ENCODE measurements at places on chromosomes 4 and X.

- DNase-seq = no peak
These were observed 11.2 kb downstream of the NEK1 start for GRCh38 chr4:169601016-169601771.

DNA sequence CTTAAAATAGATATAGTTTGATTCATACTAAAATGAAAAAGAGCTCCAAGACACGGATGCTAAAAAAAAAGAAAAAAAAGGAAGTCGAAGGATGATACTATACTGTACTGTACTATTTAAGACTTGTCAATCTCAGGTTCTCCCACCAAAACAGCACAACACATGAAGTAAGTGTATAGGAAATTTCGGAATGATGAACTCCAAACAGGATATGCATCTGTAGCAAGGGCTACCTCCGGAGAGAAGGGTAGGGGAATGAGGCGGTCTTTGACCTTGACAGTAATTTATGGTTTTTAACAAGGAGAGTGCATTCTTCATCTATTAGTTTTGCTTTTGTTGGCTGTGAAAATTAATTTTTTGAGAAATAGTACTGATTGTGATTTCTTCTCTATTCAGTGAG, 541 bp upstream of the FIP1L1 start:
- no peak for DNase-seq

DNA sequence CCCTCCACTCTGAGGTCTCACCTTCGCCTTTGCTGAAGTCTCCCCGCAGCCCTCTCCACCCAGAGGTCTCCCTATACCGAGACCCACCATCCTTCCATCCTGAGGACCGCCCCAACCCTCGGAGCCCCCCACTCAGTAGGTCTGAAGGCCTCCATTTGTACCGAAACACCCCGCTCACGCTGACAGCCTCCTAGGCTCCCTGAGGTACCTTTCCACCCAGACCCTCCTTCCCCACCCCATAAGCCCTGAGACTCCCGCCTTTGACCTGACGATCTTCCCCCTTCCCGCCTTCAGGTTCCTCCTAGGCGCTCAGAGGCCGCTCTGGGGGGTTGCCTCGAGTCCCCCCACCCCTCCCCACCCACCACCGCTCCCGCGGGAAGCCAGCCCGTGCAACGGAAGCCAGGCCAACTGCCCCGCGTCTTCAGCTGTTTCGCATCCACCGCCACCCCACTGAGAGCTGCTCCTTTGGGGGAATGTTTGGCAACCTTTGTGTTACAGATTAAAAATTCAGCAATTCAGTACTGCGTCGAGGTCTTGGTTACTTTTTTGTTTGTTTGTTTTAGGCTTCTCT, 5.0 kb downstream of the SOD3 start:
- DNase-seq = no peak

GRCh38 chrX:49308604-49309269, 5.3 kb downstream of the GAGE10 start:
- DNase-seq = peak; percentile 19

- no peak for DNase-seq
These were observed 150.2 kb downstream of the VEGFC start for GRCh38 chr4:176642472-176642871.

DNA sequence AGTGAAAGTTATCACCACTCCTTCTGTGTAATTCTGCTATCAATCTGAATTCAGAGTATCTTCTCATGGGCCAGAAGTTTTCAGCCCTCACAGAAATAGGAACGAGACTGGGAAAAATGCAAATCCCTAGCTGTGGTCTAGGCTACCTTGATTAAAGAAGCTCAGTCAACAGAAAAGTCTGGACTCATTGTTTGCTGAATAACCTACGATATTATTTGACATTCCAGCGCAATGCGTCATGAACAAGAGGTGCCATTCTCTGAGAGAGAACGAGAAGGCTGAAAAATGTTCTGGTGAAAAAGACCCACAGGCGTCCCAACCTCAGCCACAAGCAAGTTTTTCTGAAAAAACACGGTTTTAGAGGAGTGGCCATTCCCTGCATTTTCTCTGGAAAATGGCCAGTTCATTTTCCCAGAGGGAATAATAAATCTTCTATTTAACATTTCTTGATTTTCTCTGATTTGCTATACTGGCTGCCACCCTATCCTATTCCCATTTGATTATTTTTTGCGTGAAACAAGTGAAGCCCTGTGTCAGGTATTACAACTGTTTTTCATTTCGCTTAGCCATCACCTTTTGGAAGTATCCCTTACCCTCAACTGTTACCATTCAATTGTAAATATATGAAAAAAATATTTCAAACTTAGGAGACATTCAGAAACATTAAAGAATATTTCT, 1117.6 kb upstream of the PRKX start:
- no peak for DNase-seq

All from myocyte (in vitro differentiated cells).